ENCODE measurements at places on chromosomes 7 and 10.

DNA sequence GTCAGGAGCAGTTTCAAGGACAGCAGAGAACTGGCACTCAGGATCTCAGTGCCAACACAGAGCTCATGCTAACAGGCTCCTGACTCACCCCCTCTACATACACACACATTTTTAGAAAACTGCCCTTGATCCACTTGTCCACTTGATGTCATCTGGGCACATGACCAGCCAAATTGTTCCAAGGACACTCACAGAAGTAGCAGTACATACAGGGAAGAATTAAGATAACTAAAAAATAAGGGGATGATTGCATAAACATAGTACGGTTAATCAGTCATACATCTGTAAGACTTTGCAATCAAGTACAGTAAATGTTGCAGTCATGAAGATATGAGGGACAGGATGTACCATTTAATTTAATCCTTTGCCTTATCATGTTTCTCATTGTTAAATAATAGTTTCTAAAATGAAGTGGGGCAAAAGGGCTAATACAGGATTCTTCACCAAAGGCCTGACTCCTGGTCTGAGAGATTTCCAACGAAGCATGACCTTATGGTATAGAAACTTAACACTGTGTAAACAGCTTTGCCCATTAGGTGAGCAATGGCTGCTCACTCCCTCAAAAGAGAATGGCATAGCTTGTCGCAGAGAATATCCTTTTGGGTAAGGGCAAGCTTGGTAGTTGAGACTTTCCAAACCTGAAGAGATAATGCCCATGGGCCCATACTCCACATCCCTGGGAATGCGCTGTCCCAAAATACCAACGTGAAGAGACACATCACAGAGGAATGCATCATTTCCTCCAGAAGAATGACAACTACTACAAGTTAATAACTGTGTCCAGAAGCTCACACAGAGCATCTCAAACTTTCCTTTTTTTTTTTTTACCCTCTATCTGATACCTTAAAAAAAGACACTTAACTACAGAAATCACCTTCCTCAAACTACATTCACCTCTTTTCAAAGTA, 94.1 kb downstream of the ARMH3 start:
- DNase-seq, result no peak

- no peak for DNase-seq
Observed at GRCh38 chr7:3721422-3721821, 420.4 kb downstream of the SDK1 start.

DNA sequence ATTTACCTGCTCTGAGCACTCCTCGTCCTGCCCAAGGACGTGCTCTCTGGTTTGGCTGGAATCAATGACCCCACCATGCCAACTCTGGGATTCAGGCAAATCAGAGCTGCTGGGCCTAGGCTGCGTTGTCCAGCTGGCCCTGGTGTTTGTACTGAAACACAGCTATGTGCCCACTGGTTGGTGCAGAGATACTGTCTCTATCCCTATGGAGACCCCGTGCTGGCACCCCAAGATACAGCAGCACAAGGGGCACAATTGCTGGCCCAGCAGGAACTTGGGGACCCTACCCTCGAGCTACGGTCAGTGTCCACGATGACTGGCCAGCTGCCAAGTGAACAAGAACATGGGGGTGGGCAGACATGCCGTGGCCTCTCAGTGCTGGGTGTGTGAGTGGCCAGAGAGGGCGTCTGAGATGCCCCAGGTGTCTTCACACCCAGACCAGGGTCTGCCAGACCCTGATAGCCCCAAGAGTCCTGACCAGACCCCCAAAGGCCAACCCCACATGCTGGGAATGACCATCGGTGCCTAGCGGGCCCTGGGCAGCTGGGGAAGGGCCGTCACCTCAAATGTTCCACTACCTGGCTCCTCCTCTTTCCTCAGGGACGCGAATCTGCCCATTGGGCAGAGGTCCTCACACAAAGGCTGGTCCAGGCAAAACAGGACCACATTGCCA, 79.3 kb upstream of the ZNF479 start:
- DNase-seq, result no peak

- DNase-seq, result no peak
Observed at GRCh38 chr7:101411508-101411874, 48.8 kb downstream of the COL26A1 start.

GRCh38 chr10:125038637-125039036, 96.7 kb downstream of the ZRANB1 start:
- no peak for DNase-seq

DNA sequence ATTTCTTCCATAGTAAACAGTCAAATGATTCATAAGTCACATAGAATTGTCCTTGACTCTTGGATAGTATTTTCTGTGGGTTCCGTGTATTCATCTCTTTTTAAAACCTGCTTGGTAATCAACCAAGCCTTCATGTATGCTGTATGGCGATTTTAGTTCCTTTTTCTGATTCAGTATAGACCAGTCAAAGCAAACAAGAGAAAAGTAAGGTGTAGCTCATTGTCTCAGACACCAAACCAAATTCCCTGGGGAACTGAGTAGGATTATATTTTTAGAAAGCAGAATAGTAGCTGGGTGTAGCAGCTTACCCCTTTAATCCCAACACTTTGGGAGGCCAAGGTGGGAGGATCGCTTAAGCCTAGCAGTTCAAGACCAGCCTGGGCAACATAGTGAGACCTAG, 240.5 kb downstream of the BBS9 start:
- no peak for DNase-seq

DNA sequence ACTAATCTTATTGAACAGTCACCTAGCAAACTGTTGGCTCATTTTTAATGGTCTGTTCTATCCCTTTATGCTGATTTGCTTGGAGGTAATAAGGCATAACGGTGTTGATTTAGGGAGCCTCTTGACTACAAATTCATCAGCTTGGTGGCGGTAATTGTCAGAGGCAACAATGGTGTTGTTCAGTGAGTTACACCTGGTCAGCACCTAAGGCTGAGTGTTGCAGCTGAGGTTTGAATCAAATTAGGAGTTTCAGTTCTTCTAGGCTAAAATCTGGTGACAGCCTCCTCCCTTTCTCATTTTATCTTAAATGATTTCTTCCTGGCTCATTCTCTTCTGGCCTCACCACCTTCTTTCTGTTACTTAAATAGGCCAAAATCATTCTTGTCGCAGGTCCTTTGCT, 42.3 kb upstream of the SP8 start:
- no peak for DNase-seq

GRCh38 chr7:160958-161725, 31.2 kb upstream of the FAM20C start:
- no peak for DNase-seq

- peak; percentile 60 for DNase-seq
Observed at GRCh38 chr7:100478958-100479660, at the start of gene TSC22D4. TSC22D4 (minus strand) TSS chr7:100479214; CDS start chr7:100478038, 1,176 bp downstream.

- no peak for DNase-seq
Observed at GRCh38 chr10:68086011-68086410, 10.9 kb upstream of the HERC4 start.

DNA sequence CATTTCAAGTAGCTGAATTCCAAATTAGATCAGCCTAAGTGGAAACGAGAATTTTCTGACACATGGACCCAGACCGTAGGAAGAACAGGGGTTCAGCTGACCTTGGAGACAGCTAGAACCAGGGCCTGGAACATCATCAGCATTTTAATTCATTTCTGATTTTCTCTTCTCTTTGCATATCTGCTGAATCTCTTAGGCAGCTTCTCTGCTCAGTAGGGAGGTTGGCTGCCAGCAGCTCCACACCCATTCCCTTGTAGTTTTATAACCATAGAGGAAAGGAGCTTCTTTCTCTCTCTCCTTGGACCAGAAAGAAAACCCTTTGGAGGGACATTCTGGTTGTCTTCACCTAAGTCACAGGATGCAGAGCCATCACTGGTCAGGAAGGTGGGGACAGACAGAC, 36.0 kb downstream of the LMTK2 start:
- no peak for DNase-seq

- no peak for DNase-seq
Observed at GRCh38 chr10:131757285-131758058, 143.3 kb upstream of the PPP2R2D start.

DNA sequence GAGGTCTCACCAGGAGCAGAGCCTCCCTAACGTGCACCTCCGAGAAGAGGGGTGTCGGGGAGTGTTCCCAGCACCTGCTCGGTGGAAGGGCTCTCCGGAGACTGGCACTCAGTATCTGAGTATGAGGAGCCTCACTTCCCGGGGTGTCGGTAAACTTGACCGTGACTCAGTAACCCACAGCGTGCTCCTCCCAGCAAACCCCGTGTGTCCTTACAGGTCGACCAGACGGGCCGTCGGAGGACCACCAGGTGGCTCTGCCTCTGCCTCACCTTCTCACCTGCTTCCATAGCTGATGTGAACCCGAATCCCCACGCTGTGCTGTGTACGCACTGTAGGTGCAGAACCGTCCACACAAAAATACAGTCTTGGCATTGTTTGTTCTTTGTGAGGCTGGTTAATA, 29.0 kb upstream of the KNDC1 start:
- no peak for DNase-seq

DNA sequence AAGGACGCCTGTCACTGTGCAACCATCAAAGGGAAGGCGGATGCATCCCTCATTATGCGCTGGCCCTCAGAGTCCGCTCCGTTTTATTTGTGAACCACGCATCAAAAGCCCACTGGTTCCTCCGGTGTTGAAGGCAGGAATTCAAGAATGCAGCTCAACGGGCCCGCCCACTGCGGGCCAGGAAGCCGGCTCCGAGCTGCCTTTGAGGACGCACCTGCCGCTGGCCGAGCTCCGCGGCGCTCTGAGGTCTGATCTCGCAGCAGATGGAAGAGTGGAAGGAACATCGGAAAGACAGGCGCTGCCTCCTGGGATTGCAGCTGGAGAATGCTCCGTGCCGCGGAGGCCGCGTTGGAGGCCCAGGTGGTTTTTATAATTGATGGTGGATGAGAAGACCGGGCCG, 56.9 kb upstream of the ADGRA1 start:
- no peak for DNase-seq

DNA sequence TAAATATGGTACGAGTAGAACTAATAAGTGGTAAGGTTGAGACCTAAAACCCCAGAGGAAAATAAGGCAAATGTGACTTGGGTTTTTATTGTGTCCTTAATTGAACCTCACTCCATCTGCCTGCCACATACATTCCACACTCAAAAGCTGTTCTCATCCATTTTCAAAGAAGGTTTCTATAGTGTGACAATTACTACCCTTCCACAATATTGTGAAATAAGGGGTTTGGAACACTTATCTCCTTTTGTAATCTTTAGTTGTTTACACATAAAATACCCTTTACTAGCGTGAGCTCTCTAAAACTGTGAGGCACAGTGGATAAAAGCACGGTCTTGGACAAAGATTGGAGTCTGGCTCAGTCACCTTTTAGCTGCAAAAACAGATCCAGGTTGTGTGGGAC, 166.6 kb downstream of the THSD7A start:
- DNase-seq, result no peak

DNA sequence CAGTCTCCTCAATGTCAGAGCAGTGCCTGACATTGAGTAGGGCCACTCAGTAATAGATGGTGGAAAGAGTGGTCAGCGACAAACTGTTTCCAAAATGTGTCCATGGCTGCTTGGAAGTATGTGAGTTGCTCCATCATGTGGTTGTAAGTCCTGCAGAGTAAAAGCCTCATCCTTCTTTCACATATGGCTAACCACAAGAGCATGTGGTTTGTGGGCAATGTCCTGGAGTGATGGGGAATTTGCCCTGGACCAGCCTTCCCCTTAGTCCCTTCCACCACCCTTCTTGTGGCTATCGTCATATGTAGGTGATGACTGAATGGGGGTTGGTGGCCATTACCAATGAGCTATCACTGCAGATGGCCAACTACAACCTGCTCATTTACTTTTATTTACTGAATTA, 33.0 kb upstream of the PLXNA4 start:
- no peak for DNase-seq

DNA sequence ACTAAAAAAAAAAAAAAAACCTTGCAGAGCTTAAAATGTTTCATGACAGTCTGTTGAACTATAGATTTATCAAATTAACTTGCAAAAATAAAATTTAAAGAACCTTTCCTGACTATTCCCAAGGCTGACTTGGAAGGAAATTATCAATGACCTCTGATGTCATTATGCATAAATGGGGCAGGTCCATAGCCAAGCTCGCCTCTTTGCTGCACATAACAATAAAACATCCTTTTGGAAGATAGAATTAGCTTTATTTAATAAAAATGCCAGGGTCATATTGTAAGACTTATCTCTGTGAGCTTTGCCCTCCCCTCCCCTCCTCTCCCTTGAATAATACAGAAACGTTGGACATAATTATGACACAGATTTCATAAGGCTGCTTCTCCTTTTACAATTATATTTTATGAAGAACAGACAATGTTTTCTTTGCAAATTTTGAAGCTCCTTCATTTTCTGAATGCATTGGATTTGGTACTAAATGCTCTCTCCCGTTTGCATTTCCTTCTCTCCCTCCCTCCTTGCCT, 444.8 kb downstream of the AUTS2 start:
- no peak for DNase-seq

- DNase-seq, result no peak
Observed at GRCh38 chr10:22308390-22308789, 7.8 kb upstream of the COMMD3 start.

DNA sequence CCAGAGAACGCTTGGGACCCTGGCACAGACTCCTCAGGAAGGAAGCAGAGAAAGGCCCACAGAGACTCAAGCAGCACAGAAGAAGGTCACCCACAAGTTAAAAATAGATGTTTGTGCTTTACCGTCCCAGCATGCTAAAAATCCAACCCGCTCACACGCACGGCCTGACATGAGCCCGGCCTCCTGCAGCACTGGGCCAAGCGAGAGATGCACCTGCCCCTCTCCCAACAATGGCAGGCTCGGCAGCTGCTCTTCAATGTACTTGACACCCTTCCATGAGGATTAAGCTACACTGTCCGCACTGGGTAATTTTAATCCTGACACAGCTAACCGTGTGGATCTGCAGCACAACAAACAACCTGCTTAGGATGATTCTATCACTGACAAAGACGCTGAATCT, 9.3 kb downstream of the DIP2C start:
- DNase-seq, result no peak

DNA sequence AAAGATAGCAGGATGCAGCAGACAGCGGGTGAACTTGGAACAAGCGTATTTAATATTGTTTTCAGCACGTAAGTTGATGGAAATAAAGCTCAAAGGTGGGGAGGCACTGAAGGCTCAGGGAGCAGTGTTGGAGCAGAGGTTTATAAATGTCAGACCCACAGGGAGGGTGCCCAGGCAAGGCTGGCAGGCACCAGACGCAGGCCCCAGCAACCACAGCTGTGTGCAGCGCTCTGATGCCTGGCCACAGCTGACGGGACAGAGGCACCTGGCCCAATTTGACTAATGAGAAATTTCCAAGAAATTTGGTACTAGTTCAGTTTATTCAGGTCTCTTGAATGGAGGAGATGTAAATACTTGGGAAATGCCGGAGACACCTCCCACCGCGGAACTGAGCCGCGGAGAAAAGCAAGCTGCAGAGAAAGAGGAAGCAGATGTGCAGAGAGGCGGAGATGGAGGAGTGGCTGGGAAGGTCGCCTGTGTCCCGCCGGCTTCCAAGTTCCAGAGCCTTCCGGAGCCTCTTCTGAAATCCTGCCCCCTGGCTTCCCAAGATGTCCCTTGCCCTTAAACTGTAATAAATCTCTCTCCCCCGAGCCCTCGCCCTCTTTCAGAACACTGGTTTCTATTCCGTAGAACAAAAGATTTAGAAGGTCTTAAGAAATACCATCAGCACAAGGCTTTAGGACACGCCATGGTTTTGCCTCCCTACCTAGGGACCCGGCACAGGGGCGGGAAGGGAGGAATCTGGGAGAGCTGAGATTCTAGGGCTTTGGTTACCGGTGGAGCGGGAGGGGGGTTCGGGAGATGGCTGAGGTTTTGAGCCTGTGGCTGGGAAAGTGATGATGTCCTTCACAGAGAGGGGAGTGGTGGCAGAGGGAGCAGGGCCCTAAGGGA, 38.4 kb upstream of the PLXNA4 start:
- DNase-seq, result no peak
